ENCODE measurements at places on chromosomes 1 and 21.

GRCh38 chr1:221457685-221458446 lies 284.0 kb downstream of the DUSP10 start:
- no peak for DNase-seq

GRCh38 chr1:32240140-32240951 lies 6.7 kb upstream of the FAM167B start:
- peak; percentile 80 for DNase-seq

- no peak for DNase-seq
These were observed 65.2 kb upstream of the TRABD2B start for GRCh38 chr1:48062353-48062752.

- DNase-seq = no peak
These were observed 2.6 kb upstream of the TMCO4 start for GRCh38 chr1:19802269-19802668.

- no peak for DNase-seq
These were observed 24.9 kb downstream of the USP25 start for GRCh38 chr21:15754640-15755039.

DNA sequence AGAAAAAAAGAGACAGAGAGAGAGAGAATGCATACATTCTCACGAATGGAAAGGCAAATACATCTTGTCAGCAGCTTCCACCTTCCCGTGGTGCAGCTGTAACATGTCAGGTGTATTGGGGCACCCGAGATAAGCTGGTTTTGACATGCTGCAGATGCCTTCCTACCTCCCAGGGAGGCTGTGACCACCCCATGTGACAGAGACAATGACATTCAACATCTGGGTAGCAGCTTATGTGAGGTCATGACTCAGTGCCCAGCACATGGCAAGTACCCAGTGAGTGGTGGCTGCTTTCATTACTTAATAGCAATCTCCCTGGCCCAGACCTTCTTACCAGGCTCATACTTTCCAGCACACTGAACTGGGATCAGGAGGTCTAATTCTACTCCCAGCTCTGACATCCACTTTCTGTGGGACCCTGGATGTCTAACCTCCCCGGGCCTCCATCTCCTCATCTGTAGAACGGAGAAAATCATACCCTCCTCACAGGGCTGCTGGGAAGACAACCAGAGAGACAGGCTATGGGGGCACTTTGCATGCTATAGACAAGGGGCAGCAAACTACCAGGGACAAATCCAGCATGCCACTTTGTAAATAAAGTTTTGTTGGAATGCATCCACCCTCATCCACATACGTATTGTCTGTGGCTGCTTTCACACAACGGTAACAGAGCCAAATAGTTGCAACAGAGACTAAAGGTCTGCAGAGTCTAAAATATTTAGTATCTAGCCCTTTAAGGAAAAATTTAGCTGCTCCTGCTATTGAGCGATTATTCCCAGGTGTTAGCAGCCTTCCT lies 38.5 kb upstream of the ZBTB40 start:
- no peak for DNase-seq

DNA sequence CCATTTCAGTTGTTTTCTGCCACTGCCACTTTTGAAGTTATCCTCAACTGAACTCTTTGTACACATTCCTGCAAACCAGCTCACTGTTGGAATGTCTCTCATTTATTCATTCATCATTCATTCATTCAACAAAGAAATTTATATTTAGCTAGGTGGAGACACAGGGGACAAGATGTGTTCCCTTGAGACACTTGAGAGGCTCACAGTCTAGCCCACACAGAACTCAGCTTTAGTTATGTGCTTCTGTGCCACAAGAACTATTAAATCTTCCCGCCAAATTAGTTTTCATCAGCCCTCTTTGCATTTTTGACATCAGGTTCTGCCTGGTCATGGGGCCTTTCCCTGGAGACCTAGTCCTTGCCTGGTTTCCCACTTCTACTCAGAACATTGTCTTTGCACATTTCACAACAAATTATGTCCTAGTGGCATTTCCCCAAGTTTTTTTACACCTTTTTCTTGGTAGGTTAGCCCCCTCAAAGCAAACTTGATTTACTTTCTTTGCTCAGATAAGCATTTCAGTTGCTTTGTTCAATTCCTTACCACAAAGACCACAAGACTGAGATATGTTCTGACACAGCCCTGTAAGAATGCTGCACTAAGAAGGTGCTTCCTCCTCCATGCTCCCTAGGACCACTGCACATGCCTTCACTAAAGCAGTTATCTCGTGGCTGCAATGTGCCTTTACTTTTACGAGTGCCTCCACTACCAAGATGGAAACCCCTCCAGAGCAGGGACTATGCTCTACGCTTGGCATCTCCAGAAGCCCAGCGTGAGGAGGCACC lies 31.0 kb downstream of the ILDR2 start:
- DNase-seq = no peak

- no peak for DNase-seq
These were observed 12.6 kb upstream of the ADORA3 start for GRCh38 chr1:111516005-111516535.

DNA sequence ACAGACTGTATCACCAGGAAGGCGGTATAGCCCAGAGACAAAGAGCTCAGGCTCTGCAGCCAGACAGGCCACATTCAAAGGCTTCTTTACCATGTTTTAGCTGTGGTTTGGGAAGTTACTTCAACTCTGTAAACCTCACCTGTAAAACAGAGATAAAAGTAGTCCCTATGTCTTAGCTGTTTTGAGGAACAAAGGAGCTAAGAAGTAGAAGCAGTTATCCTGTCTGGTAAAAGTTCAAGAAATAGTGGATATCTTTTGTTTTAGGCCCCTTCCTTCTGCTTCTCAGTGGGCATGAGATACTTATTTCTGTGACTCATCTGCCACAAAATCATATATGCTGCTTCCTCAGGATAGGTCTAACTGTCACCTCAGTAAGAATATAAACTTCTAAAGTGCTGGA lies 6.5 kb downstream of the CD34 start:
- DNase-seq = no peak

- no peak for DNase-seq
These were observed 317.9 kb downstream of the LTN1 start for GRCh38 chr21:28674763-28675162.

DNA sequence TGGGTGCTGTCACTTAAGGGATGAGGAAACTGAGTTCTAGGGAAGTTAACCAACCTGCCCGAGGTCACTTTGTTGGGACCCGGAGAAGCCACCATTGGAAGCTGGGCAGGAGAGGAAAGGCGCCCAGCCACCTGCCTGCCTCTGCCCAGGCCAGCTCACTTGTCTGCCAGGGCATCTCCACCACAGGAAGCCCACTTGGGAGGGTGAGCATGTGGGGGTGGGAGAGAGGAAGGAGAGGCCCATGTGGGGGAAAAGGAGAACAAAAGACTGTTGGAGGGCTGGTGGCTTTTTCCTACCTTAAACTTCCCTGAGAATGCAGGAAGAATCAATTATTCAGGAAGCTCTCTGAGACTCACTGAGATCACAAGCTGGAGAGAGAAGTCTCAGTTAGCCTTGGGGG lies 43.8 kb upstream of the SELENON start:
- DNase-seq = no peak

DNA sequence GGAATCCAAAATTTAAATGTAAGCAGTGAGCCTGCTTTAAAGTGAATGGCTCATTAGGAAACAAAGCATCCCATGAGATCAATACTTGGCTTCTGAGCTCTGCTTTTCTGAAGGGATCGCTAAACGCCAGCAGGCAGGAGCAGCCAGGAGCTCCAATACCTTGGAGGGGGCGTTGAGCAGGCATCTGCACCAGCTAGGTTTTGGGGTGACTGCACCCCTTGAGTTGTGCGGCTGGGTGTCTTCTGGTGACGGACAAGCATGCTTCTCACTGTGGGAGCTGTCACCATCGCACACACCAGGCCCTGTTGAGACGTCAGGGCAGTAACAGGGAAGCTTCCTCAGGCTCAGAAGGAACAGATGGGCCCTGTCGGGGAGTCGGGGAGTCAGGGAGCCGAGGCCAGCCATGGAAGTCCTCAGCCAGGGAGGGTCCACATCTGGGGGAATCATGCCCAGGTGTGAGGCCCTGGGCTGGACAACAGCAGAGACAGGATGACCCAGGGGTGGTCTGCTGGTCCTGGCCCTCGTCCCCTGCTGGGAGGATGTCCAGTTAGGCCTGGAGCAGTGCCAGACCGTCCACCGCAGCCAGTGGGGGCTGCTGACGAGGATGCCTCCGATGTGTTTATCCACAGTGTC lies 57.9 kb upstream of the ADARB1 start:
- no peak for DNase-seq

DNA sequence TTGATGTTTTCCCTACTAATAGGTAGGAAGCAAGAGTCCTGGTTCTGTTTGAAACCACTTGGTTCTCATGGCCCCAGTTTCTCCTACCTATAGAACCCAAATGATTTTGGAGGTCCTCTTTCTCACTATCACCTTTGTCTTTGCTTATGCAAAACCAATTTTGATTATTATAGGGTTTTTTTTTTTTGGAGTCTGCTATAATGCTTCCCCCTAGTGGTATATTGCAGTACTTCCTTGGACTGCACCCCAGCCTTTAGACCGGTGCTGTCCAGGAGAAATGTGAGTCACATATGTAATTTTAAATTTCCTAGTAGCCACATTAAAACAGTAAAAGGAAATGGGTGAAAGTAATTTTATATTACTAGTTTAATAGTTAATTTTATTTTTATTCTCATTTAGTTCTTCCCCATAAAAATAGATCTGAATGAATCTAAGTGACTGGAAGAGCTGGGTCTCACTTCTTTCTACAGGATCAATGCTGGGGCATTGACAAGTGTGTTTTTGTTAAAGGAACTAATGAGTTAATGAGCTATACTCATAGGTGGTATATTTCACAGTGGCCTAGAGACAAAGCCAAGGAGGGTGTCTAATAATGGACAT lies 10.6 kb downstream of the FCMR start:
- no peak for DNase-seq

- DNase-seq = peak; percentile 77
These were observed 588 bp downstream of the NEXN start for GRCh38 chr1:77888781-77889642.

DNA sequence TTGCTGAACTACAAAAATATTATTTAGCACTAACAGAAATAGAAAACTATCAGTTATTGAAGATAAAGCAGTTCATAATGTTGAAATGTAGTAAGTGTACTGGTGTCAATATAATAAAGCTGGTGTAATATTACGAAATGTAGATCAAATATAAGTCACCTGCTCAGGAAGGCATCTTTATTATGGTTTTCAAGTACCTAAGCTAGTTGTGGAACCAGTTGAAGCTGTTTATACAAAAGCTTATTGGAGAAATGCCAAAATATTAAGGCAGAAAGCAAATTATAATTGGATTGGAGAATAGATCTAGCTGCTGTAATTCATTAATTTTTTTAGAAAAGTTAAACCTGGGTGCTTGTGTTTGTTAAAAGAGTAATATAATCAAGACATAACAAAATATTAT lies 6.2 kb upstream of the MARK1 start:
- no peak for DNase-seq

GRCh38 chr1:162954824-162955223 lies 93.8 kb upstream of the CCDC190 start:
- no peak for DNase-seq

DNA sequence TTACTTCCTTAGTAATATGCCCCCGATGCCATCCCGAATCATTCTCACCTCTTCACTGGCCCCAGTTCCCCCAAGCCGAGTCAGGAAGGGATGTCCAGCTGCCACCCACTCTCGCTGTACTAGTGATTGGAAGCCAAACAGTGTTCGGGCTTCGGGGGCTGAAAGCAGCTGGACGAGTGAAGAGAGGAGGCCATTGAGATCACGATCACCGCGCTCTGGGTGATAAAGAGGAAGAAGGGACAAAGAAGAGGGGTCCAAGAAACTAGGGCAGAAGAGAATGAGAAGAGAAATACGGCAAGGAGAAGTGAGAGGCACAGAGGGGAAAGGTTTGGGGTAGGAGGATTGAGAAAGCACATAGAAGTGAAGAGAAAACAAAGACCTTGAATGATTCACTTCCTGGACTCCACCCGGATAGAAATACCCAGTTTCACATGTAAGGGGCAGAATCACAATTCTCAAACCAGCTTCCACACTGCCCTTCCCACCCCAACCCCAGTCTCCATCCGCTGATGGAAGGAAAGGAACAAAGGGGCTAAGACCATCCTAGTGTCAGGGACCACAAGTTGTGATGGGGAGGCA lies 3.7 kb upstream of the SF3B4 start:
- DNase-seq = no peak

- DNase-seq = peak; percentile 97
These were observed at the start of gene TIPRL for GRCh38 chr1:168178638-168179437. Gene TIPRL, plus strand, starts transcription at chr1:168178962. Its CDS starts 116 bp downstream, at chr1:168179078.

DNA sequence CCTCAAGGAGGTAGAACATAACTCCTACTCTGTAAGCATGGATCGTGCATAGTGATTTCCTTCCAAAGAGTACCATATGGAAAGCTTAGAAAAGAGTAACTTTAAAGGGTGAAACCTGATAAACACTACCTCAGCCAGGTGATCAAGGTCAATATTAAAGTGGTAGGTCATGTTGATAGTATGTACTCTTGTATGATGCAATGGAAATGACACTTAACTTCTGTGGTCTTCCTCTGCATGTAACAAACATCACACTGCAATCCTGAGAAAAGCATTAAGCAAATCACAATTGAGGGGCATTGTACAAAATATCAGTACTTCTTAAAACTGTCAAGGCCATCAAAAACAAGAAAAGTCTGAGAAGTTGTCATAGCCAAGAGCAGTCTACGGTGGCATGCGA lies 83.8 kb downstream of the LEPR start:
- DNase-seq = no peak

GRCh38 chr21:37684547-37684946 lies 231.7 kb downstream of the KCNJ6 start:
- no peak for DNase-seq

DNA sequence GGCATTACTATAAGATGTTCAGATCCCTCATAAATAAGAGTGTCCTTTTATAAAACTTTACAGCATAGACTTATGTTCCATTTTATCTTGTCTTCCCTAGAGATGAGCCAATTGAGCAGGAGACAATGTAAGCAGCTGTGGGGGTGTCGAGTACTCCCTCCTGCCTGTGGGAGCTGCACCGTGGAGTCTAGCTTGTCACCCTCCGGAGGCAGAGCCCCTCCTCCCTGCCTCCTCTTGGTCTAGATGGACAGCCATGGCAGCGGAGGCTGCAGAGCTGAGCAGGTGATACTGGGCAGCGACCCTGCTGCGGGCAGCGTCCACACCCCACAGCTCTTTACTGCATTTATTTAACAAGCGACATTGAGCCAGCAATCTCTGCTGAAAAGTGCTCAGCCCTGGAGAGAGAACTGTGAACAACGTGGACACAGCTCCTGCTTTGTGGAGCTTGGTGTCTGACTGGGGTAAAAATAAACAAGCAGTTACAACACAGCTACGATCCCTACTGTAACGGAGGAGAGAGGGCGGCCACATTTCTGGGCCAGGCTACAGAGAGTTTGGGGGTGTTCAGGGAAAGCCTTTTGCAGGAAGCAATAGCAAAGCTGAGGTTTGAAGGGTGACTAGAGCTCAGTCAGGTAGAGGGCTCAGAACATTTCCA lies 12.8 kb upstream of the KIF21B start:
- no peak for DNase-seq

Measured in type B pancreatic cell (in vitro differentiated cells).